ENCODE measurements at places on chromosomes 1 and 21. TPM values are rescaled to one million over a fixed set of nuclear protein-coding genes. Genes with fewer than 3 reads are reported as not detected.

GRCh38 chr1:91397605-91398004, 7.0 kb downstream of the HFM1 start:
- DNase-seq: peak; percentile 5

- DNase-seq: no peak
Observed at GRCh38 chr1:46437723-46438122, 43.6 kb downstream of the FAAH start.

GRCh38 chr1:204705888-204706837, 20.6 kb upstream of the LRRN2 start:
- DNase-seq: no peak

- DNase-seq: no peak
Observed at GRCh38 chr1:217139513-217139912, 416.3 kb upstream of the ESRRG start.

DNA sequence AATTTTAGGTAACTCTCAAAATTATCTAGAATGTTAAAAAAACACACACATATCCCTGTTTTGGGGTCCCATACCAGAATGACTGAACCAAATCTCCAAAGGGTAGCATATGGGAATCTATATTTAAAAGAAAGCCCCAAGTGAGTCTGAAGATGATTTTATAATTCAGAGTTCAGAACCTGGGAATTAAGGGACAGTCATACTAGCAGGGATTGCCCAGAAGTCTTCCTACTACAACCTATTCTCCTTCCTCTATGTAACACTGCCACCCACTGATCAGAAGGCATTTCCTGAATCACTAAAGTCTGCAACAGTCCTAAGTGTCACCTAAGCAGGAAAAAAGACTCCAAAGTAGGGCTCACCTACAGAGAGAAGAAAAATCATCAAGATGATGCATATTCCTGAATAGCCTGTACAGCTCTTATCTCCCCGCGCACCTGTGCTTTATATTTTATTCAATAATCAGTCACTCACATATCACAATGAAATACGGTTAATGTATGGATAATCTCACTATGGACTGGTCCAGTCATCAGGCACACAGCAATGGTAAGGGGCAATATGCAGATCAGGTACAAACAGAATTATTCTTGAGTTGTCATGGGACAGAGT, 4.9 kb downstream of the RGS1 start:
- peak; percentile 80 for DNase-seq

DNA sequence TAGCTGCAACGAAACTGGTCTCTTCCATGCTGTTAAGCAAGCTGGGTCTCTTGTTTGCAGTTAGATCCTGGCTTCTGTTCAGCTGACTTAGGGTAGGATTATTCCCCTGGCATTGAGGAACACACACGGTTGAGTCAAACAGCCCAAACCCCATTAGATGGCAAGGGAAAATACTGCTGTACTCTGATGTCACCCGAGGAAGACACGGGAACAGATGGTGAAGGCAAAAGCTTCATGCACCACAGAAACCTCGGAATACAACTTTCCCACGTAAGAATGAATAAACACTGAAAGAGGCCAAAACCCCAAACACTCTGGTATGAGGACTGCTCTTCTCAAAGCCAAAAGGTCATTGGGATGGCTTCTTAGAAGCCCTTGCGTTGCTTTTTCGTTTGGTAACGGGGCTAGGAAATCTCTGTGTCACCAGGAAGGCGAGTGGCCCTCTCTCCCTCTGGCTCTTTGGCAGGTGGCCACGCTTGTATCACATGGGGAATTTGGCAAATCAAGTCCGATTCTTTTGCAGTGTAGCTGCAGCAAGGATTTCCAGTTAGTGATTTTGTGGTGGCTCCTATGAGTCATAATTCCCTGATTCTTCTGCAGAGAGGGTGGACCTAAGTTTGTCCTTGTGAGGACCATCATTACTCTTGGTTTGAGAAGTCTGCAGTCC, 16.7 kb upstream of the LYST start:
- DNase-seq: peak; percentile 100

Gene RUSC1
- total RNA-seq: 52.9 TPM

Gene OR13G1
- not detected for total RNA-seq

- peak; percentile 73 for DNase-seq
Observed at GRCh38 chr1:15328351-15329103, 81.2 kb upstream of the EFHD2 start.

Gene PALMD
- total RNA-seq: 10.2 TPM

Gene FAM163A
- total RNA-seq: not detected

DNA sequence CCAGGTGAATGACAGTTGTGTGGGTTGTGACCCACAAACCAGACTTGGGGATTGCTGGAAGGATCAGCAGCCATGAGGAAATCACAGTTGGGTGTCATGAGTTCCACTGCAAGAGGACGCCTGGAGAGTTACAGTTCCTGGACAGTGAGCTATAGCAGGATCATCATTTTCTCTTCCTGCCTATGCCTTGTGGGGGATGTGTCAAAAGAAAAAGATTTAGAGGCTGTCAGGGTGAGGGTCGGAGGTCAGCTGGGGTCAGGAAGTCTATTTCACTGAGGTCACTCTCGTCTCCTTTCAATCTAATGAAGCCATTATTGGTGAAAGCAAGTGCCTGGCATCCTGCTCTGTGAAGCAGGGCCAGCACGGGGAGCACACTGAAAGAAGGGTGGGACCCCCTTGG, 7.0 kb upstream of the LIN28A start:
- no peak for DNase-seq

- DNase-seq: peak; percentile 20
Observed at GRCh38 chr1:14165371-14165801, 433.1 kb upstream of the KAZN start.

DNA sequence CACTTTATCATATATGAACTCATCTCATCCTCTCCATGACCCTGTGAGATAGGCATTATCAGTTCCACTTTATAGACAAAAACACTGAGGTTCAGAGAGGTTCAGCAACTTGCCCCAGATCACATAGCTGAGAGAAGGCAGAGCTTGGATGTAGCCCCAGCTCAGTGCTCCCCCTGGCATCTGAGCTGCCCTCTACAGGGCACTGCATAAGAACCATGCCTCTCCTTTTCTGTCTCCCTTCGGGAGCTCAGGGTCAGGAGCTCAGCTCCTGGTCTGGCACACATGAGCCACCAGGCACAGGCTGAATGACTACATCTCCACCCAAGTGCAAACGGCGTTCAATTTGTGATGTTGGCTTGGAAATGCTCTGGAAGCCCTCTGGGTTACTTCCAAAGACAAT, 16.9 kb downstream of the RAB7B start:
- DNase-seq: no peak

DNA sequence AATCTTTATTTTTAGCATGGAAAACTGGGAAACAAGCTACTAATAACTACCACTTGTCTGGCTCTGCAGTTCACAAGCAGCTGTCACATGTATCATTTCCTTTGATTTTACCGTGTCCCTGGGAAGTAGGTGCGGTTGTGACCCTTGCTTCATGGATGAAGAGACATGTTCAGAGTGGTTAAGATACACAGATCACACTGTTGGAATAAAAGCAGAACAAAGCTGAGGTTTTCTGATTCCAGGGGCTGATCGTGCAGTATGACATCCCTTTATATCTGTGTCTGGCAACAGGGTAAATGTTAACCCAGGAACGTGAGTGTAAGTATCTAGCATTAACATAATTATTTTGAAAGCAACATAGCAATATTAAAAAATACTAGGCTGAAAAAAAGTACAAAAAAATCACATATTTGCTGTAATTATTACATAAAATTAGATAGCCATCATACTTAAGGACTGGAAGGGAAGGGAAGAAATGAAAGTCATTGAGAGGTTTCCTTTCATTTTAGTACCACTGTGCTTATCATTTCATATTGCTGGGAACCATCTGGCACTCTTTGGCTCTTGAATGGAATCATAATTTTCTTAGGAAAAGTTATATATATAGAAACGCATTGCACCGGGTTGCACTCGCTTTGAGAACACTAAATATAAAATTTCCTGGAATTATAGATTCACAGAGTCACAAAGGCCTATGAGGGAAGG, 62.8 kb upstream of the PAXBP1 start:
- DNase-seq: no peak

Gene KRTAP13-2
- total RNA-seq: not detected

DNA sequence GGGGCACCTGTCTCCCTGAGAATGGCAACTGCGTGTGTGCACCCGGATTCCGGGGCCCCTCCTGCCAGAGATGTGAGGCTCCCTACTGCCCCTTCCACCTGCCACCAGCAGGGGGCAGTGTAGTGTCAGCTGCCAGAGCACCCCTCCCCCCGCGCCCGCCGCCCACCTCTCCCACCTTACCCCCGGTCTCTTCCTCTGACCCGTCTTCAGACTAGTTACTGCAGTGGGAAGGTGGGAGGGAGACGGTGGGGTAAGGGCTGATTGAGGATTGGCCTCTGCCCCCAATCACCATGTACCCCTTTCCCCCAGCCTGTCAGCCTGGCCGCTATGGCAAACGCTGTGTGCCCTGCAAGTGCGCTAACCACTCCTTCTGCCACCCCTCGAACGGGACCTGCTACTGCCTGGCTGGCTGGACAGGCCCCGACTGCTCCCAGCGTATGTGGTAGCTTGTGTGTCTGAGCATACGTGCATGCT, 10.1 kb upstream of the LRRC71 start:
- no peak for DNase-seq

Gene DDOST
- total RNA-seq: 582 TPM

- peak; percentile 80 for DNase-seq
Observed at GRCh38 chr1:21801100-21801499, 11.0 kb upstream of the LDLRAD2 start.

GRCh38 chr1:19179597-19180264, 30.3 kb downstream of the UBR4 start:
- peak; percentile 24 for DNase-seq

Gene TAS1R1
- not detected for total RNA-seq

- DNase-seq: no peak
Observed at GRCh38 chr1:37753473-37754321, 11.2 kb downstream of the EPHA10 start.

GRCh38 chr1:53459321-53460175, at the start of gene DMRTB1:
TSS of gene DMRTB1 (plus strand) at chr1:53459399. CDS start at chr1:53459454, 55 bp downstream.
- DNase-seq: no peak

Gene TSEN15
- 53.9 TPM for total RNA-seq

- DNase-seq: no peak
Observed at GRCh38 chr1:46676531-46676930, 4.9 kb downstream of the TEX38 start.

DNA sequence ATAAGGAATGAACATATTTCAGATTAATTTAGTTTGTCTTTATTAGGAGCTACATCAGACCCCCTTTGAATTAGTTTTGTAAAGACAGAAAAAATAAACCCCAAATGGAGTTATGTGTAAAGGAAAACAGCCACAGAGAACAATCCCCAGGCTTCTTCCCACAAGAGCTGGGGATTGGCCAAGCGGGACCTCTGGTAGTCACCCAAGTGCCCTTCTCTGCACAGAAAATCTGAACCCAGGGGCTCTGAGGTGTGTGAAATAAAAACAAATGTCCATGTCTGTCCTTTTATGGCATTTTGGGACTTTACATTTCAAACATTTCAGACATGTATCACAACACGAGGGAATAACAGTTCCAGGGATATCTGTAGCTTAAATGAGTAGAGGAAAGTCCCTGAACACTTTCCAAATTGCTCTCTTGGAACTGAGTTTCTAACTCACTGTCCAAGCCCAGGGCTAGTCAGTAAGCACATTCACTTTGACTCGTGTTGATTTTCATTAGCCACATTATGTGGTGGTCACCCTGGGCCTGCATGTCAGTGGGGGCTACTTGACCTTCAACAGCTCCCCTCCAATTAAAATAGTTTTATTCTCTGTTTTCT, 22.5 kb downstream of the DPT start:
- peak; percentile 42 for DNase-seq

DNA sequence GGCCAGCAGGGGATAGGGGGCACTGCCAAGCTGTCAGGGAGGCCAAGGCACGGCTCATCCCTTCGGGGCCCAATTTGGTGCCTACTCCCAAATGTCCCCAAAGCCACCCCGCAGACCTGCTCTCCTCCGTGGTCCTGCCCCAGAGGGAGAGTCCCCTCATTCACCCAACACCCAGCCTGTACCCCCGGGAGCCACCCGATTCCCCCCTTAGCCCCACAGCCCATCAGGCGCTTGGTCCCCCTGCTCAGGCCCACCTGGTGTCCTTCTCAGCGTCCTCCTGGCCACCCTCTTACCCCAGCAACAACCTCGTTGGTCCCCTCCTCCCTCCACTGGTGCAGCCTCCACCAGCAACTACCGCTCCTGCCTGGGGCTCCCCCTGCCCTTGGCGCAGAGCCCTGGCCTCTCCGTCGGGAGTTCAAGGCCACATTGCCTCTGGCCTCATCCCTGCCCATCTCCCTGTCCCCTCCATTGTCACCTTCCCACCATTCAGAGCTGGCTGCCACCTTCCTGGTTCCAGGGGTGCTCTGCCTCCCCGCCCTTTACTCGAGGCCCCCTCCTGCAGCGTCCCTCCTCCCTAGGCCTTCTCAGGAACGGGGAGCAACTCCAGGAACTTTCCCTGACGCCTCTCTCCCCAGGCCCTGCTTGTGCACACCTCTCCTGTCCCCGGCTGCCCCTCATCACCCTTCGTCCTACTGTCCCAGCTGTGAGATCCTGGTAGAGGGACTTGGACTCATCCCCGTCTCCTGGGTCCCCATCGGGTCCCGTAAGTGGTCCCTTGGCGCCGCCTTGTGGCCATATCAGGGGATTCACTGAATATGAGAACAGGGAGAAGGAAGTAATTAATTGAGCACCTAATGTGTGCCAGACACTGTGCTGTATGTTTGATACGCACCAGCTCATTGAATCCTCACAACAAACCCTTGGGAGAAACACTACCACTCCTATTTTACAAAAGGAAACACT, 73.9 kb downstream of the RAP1GAP start:
- peak; percentile 66 for DNase-seq

GRCh38 chr1:1273209-1273511, 494 bp downstream of the UBE2J2 start:
- no peak for DNase-seq

- DNase-seq: no peak
Observed at GRCh38 chr1:2926447-2927055, 94.7 kb upstream of the ACTRT2 start.

Gene LCE6A
- not detected for total RNA-seq

DNA sequence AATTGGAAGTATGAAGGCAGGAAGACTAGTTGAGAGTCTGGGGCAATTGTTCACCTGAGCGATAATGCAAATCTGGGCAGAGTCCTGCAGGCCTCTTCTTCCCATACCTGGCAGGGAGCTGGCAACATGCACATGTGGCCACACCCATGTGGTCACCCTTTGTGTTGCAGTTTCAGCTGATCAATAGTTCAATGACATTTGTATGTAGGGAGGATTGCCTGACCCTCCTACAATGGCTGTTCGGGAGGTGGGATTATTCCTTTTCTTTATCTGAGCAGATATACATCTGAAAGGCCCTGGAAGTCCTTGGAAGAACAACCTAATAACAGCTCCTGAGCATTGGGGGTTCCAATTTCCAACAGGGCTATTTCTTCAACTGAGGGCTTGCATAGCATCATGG, 15.2 kb upstream of the TRIM45 start:
- no peak for DNase-seq

Gene TFF1
- not detected for total RNA-seq

All from M059J (cell line).